BJ (cell line): ENCODE measurements at places on chromosomes 4 and X.

GRCh38 chr4:168859888-168860694 lies 150.0 kb downstream of the CBR4 start:
- no peak for DNase-seq

- DNase-seq, result no peak
Measured at GRCh38 chrX:122113376-122113775, 1066.0 kb downstream of the GLUD2 start.

DNA sequence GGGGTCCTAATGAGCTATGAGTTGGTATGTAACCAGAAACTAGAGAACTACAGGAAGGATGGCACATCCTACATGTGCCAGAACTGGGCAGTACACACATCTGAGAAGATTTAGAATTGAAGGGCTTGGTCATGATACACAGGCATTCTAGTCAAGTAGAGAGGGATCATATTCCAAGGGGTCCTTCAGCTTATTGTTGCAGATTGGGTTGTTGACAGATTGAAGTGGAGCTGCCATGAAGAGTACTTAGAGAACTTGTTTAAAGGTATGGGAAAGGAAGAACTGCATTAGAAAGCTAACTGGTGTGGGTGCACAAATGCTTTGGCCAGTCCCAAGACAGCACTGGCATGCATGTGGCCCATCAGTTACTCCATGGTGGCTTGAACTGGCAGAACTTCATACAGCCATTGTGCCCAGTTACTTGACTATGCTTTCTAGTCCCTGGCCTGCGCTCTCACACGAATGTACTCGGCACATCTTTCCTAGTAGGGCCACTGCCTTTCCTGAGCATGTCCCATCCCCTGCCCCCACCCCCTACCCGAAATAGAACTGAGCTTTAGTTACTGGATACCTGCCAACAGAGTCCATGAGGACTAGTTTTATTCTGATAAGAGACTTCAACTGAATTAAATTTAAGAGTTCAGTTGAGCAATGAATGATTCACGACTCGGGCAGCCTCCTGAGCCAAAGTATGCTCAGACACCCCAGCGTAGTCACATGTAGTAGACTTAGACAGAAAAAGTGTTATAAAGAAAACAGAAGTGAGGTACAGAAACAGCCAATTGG lies 64.0 kb downstream of the CCNG2 start:
- DNase-seq, result no peak

DNA sequence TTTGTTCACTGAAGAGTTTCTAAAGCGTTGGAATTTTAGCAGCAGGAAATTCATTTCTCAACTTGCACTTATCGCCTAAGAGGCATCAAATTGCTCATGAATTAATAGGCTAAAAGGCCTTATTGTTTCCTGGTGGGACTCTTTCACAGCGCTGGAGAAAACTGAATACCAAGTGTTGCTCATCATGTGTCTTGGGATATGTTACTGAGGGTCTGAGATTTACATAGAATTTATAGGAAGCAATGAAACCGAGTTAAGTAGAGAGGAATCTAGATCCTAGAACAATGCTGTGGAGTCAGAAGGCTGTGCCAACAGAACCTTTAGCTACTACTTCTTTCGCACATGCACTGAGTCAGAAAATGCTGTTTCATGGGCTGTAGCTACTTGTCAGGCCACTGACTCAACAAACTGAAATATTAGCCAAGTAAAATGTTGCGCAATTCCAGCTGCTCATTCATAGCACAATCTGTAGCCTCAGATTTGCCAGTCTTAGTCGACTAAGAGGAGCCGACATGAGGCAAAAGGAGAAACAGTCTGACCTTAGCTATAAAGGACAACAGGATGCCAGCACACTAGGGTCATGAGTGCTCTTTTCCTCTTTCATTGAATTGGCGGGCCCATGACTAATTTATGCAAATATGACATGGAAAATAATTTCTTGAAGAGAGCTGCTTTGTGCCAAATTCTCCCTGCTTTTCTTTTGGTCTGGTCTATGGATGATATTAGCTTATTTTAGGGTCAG lies 35.9 kb upstream of the CXCL8 start:
- peak; percentile 97 for DNase-seq

GRCh38 chr4:1685235-1686150 lies 1.4 kb upstream of the FAM53A start:
- DNase-seq, result no peak

GRCh38 chrX:70774223-70774622 lies 134.3 kb downstream of the TEX11 start:
- DNase-seq, result no peak

DNA sequence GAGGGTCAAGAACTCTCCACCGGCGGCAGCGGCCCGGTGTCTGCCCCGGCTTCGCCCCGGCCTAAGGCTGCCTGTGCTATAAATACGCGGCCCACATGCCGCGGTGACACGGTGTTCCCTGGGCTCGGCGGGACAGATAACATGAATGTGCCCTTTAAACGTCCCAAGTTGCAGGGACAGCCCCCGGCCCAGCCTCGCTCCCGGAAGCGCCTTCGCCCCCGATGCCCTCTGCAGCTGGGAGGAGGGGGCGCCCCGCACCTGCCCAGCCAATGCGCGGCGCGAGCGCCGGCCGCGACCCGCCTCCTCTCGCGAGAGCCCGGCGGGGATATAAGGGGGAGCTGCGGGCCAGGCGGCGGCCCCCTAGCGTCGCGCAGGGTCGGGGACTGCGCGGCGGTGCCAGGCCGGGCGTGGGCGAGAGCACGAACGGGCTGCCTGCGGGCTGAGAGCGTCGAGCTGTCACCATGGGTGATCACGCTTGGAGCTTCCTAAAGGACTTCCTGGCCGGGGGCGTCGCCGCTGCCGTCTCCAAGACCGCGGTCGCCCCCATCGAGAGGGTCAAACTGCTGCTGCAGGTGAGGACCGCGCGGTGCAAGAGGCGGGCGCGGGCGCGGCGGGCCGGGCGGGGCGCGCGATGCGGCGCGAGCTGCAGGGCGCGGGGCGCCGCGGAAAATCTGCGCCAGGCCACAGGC lies at the start of gene SLC25A4:
Gene SLC25A4, plus strand, starts transcription at position 355 of the 689 bp plus-strand sequence. Its CDS starts 107 bp downstream, at position 462.
- DNase-seq, result no peak

GRCh38 chr4:132809298-132810032 lies 339.6 kb upstream of the PCDH10 start:
- DNase-seq, result no peak

GRCh38 chrX:139554991-139555675 lies 24.6 kb downstream of the F9 start:
- DNase-seq, result no peak

DNA sequence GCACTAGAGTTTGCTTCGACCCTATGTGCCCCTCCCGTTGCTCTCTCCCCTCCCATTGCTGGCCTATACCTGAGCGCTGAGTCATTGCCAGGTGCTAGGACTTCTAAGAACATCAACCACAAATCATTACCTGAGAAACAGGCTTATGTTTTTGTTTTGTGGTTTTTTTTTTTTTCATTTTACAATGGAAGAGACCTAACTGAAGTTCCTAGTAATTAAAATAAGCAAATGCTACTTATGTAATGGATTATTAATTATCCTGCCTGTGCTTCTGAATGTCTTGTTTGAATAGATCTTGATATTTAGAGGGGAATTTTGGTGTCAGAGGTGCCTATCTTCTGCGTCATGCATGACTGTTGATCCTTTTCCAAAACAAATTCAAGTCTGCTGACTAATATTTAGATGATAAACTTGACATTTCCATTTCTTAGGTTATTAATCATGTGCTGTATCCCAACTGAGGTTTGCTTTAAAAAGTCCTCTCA lies 275.4 kb upstream of the CPEB2 start:
- DNase-seq, result no peak

GRCh38 chr4:60088807-60089486 lies 1111.2 kb upstream of the ADGRL3 start:
- no peak for DNase-seq

GRCh38 chr4:167221084-167221483 lies 13.2 kb downstream of the SPOCK3 start:
- no peak for DNase-seq

GRCh38 chr4:20624793-20625374 lies 75.4 kb upstream of the PACRGL start:
- DNase-seq, result no peak
